ENCODE measurements at places on chromosomes 6 and 20.

GRCh38 chr20:15061955-15062354, 724.5 kb upstream of the FLRT3 start:
- DNase-seq: no peak

- DNase-seq: no peak
Observed at GRCh38 chr6:51908243-51908642, 179.2 kb downstream of the PKHD1 start.

DNA sequence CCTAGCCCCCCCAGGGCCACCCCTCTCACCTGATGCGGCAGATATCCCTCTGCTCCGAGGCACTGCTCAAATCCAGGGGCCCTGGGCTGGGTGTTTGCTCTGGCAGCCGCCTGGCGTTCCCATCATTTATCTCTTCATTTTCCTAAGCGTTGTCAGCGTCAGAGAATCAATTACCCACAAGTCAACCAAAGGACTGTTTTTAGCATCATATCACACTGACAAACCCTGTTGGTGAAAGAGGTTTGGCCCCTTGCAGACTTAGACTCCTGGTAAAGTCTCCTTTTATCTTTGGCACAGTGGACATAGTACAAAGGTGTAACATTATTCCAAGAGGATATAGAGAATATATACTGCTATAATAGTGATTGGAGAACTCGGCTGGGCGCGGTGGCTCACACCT, at the start of gene GHRH:
Gene GHRH, minus strand, starts transcription at position 101 of the 400 bp plus-strand sequence. CDS start 4,925 bp downstream, outside the sequence.
- DNase-seq: no peak

DNA sequence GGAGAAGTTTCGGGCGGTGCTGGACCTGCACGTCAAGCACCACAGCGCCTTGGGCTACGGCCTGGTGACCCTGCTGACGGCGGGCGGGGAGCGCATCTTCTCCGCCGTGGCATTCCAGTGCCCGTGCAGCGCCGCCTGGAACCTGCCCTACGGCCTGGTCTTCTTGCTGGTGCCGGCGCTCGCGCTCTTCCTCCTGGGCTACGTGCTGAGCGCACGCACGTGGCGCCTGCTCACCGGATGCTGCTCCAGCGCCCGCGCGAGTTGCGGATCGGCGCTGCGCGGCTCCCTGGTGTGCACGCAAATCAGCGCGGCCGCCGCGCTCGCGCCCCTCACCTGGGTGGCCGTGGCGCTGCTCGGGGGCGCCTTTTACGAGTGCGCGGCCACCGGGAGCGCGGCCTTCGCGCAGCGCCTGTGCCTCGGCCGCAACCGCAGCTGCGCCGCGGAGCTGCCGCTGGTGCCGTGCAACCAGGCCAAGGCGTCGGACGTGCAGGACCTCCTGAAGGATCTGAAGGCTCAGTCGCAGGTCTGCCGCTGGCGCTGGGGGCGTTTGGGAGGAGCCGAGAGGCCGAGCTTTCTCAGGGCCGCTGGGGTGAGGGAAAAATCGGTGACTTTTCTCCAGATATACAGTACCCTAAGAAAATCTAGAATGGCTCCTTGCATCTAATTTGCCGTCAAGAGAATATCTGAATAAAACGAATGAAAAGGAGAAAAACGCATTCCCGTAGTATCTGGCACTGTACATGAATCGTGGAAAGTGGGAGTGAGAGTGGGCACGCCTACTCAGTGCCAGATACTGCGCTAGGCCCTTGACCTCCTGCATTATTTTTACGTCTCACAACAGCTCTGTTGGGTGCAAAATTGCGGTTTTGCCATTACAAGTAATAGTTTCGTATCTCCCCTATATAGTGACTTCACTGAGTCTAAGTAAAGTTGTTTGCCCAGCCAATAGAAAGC, 1.0 kb downstream of the CALHM6 start:
- DNase-seq: peak; percentile 22

DNA sequence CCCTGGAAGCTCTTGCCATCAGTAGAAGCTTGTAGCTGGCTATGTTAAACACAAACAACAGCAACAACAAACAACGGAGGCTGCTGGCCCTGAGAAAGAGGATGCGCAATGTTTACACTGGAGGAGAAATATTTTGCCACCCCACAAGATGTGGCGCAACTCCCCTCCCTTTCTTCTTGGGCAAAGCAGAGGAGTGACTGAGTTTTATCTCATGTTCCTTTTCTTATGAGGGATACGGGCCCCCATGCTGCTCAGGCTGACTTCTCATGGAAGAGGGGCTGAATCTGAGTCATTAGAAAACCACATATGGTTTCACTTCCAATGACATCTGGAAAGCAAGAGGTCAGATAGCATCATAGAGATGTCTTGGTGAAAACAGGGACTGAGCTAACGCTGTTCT, 75.9 kb upstream of the HDDC2 start:
- DNase-seq: no peak

DNA sequence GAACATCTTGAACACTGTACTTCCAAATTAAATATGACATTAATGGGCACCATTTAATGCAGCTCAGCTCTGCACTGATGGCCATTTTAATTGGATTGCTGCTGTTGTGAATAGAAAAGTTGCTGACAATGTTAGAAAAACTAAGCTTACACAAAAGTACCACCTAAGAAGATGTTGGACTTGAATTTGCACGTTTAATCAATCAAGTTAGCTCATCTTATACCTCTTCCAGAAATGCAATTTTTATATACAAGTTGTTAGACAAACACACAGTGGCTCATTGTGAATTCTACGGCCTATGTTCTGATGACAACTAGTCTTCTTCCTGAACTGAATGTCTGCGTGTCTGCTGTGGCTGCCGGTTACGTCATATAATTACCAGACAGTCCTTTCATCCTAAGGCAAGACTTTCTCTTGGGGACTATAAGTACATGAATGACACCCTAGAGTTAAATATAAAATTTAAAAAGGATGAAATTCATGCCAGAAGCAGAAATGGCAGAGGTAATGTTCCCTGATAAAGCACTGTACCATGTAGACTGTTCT, 330.2 kb downstream of the EPM2A start:
- DNase-seq: no peak

DNA sequence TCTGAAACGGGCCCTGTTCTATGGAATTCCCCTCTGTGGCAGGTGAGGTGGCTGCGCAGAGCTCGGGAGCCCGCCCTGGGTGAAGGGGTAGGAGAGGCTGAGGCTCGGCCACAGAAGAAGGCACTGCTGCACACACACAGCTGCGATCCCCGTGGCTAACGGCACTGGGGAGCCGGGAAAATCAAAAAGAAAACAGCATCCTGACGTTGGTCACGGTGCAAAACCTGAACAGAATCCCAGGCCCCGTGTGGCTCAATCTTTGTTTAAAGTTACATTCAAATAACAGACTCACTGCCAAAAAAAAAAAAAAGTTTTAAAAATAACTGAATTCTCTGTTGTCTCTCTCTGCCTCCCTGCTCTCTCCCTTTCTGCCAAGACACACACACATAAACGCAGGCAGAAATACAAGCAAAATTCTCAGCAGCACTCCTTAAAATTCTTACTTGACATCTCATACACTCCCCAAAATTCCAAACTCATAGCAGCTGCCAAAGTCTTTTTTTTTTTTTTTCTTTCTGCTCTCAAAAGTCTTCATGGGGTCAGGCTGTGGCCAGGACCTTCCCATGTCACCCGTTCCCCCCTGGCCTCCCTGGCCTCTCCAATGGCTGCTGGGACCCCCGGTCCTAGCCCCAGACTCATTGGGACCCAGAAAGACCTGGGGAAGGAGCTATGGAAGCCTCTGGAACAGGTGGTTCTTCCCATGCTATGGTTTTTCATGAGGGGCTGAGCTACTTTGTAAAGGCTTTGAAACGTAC, 248.8 kb downstream of the TTLL2 start:
- no peak for DNase-seq

DNA sequence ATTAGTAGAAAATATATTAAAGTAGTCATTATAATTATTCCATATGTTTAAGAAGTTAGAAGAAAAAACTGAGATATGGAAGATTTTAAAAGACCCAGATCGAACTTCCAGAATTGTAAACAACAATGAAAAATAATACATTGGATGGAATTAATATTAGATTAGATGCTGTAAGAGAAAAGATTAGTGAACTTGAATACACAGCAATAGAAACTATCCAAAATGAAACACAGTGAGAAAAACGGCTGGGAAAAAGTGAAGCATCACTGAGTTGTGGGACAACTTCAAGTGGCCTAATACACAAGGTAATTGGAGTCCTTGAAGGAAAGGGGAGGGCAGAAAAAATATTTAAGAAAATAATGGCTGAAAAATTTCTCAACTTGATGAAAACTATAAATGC, 4.2 kb upstream of the TTBK1 start:
- no peak for DNase-seq

GRCh38 chr20:4469910-4470309, 251.8 kb upstream of the PRND start:
- no peak for DNase-seq

GRCh38 chr20:53116733-53117132, 144.6 kb downstream of the TSHZ2 start:
- DNase-seq: no peak

DNA sequence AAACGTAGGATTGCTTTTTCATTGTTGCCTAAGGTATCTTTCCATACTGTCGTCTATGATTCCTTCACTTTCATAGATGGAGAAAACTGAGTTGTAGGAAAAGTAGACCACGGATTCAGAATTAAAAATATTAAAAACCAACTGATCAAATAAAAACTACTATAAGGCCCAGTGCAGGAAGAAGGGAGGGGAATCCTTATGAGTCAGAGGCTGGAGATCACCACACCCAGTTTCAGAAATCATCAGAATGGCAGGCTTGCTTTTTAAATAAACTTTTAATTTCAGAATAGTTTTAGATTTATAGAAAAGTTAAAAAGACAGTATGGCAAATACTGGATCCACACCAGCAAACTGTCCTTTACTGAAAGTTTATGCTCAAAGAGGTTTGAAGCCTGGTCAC, 32.0 kb upstream of the POPDC3 start:
- DNase-seq: no peak

- no peak for DNase-seq
Observed at GRCh38 chr20:23636182-23636907, 1.4 kb downstream of the CST3 start.

DNA sequence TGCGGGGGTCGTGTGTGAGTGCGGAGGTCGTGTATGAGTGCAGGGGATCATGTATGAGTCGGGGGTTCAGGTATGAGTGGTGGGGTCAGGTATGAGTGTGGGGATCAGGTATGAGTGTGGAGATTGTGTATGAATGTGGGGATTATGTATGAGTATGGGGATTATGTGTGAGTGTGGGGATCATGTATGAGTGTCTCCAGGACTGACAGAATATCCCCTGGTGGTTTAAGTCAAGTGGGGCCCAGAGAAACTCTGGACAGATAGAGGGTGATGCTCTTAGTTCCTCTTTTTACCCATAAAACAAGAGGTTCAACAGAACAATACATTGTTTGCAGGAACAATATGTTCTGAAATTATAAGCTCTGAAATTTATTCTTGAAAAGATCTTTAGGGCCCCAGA, 131.9 kb downstream of the UST start:
- no peak for DNase-seq

DNA sequence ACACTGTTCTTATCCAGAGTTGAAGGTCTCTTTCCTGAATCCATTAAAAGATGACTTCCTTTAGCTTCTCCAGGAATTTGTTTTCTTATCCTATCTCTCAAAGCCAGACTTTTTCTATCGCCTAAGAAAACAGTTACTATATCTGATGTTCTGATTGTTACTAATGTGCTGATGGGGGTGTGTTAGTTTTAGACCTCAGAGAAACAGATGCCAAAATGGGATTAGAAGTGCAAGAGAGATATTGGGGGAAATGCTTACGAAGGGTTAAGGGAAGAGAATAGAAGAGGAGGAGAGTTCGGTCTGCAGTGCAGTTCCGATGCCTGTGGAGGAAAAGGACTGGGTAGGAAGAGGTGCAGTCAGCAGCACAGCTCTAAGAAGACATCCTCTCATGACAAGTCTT, 35.7 kb upstream of the ADGRG6 start:
- no peak for DNase-seq

DNA sequence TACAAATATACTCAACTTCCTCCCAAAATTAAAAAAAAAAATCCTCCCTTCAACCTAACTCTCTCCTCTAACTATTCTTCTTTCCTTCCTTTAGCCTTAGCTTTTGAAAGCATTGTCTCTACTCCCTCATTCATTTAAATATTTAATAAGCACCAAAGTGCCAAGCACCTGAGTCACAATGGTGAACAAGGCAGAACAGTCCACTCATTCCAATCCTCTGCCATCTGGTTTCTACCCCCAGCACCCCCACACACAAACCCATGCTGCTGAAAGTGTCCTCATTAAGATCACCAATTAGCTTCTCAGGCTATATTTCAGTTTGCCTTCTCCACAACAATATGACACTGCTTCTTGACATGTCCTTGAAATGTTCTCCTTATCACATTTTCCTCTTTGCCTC, 76.3 kb downstream of the DTNBP1 start:
- DNase-seq: no peak

DNA sequence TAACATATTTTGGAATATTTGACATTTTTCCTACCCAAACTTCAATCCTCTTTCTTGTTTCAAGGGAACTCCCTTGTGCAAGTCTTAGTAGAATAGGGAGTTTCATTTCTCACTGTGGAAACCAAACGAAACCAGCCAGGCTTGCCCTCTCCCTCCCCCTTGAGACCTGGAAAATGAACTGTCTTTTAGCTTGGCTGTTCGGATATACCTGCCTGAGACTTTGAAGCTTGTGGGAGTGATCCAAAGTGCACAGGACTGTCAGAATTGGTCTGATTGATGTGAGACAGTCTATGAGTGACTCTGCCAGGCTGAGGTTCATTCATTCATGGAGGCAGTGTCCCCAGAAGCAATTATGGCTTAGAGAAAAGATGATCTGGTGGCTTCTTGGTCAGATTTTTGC, 388.1 kb downstream of the EPM2A start:
- no peak for DNase-seq

GRCh38 chr6:23448281-23448680, 677.7 kb upstream of the NRSN1 start:
- no peak for DNase-seq

All from T-helper 9 cell (primary cell).